HuH-7.5 (cell line): ENCODE measurements at places on chromosomes 12 and 14.

- DNase-seq, result no peak
Measured at GRCh38 chr12:114767084-114767760, 83.2 kb upstream of the TBX3 start.

- no peak for DNase-seq
Measured at GRCh38 chr14:99647411-99647810, 2.5 kb downstream of the HHIPL1 start.

DNA sequence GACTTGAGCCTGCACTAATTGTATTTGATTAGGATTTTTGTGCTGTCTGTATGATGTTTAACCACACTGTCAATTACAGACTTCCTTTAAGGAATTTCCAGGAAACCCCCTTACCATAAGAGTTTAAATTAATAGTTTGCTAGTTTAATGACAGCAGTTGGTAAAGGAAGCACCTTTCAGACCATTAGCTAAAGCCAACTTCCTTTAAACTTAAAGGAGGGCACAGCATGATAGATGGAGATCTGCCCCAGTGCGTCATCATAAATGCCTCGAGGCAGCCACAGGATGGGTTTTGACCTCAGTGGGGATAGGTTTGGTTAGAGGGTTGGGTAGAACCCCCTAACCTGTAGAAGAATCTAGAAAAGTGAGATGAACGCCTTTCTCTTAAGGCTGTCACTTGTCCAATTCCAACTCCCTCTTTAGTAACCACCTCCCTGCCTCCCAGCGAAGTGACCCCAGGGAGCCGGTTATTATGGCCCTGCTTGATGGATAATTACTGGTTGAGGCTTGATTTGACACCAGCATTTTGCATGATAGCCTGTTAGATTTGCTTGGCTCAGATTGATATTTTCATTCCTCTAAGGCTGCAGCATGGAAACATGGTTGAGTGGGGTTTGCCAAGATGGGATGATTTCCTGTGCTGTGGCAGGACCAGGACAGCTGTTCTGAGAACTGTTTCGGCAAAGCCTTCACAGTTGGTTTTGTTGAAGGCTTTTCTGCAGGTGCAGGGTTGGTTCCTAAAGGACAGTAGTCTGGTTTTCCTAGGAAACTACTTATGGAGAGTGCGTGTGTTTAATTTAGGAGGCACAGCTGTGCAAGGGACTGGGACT, 62.7 kb downstream of the CHST11 start:
- DNase-seq, result no peak

GRCh38 chr12:62562846-62563245, 96.2 kb downstream of the MON2 start:
- no peak for DNase-seq

DNA sequence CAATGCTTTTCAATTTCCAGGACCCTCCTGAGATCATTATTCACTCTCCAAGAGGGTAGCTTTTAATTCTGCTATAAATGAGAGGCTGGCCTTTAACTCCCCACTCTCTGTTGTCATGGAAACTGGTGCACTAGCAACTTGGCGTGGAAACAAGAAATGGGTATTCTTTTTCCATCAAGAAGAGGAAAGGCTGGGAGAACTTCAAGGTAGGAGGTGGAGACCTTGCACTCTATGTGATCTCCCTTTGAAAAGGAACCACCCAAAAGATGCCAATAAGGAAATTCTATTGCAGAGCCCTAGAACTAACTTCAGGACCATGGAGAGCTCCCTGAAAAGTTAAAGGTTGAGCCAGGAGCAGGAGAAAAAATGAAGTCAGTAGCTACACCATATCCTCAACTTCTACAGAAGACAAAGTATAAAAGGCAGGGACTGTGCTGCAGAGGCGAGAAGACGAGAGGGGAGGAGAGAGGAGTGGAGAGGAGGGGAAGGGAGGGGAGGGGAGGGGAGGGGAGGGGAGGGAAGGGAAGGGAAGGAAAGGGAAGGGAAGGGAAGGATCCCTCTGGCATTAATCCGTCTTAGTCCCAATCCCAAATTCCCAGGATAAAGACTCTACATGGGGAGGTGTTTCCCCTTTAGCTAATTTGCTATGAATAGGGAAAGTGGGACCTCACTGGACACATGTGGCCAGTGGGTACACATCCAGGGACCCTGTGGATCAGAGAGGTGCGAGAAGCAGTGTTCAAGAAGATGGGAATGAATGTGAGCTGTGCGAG, 46.7 kb upstream of the FICD start:
- peak; percentile 29 for DNase-seq

DNA sequence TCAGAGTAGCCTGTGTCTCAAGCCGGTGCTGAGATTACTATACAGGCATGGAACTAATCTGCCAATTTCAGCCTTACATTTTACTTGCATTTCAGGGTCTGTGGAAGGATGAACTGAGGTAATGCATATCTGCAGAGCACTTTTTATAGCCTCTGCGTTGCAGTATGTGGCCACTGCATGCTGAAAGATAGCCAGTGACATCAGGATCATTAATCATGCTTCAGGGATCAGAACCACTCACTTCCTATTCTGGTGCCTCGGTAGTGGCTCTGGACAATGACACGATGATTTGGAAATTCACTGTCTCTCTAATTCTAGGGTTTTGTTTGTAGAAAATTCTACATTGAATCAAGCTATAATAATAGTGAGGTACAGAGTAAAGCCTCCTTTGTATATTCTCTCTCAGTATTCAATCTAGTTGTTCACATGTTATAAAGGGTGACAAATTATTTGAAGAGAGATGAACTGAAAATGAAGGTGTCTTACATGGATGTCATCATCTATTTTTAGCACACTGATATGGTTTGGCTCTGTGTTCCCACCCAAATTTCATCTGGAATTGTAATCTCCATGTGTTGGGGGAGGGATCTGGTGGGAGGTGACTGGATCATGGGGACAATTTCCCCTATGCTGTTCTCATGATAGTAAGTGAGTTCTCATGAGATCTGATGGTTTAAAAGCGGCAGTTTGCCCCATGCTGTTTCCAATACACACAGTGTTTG, 554.3 kb upstream of the MIS18BP1 start:
- DNase-seq, result peak; percentile 0

DNA sequence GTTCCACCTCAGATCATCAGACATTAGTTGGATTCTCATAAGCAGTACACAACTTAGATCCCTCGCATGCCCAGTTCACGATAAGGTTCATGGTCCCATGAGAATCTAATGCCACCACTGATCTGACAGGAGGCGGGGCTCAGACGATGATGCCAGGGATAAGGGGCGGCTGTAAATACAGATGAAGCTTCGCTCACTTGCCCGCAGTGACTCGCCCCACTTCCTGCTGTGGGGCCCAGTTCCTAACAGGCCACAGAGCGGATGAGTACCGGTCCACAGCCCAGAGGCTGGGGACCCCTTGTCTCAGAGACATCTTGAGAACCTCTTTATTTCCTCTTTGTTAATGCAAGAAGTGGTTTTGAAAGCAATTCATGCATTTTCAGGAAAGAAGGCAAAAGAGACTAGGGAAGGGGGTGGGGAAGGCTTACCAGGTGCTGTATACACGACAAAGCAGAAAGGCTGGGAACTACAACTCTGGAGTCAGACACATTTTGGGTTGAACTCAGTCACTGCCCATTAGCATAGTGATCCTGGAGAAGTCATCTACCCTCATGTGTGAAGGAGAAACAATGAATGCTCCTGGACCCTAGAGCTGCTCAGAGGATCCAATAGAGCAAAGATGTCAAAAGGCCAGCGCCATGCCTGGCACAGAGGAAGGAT, 68.7 kb downstream of the EID3 start:
- no peak for DNase-seq

- DNase-seq, result no peak
Measured at GRCh38 chr14:23523229-23524016, 28.1 kb downstream of the ZFHX2 start.

DNA sequence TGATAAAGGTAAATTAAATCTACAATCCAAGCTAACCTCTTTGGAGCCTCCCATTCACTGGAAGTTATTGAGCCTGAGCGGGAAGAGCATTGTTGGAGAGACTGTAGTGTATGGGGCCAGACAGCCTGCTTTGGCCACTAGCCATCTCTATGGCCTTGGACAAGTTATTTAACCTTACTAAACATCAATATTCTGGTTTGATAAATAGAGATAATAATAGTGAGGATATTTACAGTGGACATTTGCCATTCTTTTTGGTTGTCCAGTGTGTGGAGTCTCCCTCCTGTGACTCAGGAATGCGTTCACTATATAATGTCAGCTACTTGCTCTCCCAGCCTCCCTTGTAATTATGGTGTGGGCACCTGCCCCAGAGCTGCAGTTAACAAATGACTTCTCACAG, 216.1 kb downstream of the SLC38A4 start:
- DNase-seq, result no peak
